Cardiac atrium fibroblast (primary cell): ENCODE measurements at places on chromosomes 16 and 17. TPM values are rescaled to one million over a fixed set of nuclear protein-coding genes. Genes with fewer than 3 reads are reported as not detected.

MPP2 gene
- total RNA-seq = 5.2 and 10.3 TPM in 2 replicates

PLSCR3 gene
- 62.9 and 82.3 TPM in 2 replicates for total RNA-seq

SLC5A10 gene
- total RNA-seq = not detected in 2 replicates

CCL8 gene
- total RNA-seq = 0.16 TPM in 1 of 2 replicates, not detected in the other

ALOX15 gene
- not detected in 2 replicates for total RNA-seq

PRR29 gene
- 0.16 and 0.18 TPM in 2 replicates for total RNA-seq

OR3A3 gene
- total RNA-seq = not detected in 2 replicates
